ENCODE measurements at places on chromosomes 16 and 17.

GRCh38 chr16:53090591-53091411 is 36.0 kb downstream of the CHD9 start:
- no peak for DNase-seq

GRCh38 chr17:58082341-58082869 is 814 bp upstream of the DYNLL2 start:
- DNase-seq: no peak

DNA sequence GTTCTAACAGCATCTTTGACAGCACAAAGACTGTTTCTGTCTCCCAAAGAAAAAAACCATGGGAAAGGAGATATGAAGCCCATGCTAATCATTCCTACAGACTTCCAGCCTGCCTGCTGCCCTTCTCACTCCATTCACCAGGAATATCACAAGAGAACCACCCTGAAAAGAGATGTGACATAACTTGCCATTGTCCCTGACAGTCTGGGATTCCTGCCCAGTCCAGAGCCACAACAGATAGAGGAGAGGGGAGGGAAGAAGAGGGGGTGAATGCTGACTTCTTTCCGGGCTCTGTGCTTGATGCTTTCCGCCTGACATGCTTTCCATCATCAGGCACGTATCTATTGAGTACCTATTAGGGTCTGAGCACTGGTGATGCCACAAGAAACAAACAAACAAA is 31.6 kb upstream of the ASIC2 start:
- no peak for DNase-seq

DNA sequence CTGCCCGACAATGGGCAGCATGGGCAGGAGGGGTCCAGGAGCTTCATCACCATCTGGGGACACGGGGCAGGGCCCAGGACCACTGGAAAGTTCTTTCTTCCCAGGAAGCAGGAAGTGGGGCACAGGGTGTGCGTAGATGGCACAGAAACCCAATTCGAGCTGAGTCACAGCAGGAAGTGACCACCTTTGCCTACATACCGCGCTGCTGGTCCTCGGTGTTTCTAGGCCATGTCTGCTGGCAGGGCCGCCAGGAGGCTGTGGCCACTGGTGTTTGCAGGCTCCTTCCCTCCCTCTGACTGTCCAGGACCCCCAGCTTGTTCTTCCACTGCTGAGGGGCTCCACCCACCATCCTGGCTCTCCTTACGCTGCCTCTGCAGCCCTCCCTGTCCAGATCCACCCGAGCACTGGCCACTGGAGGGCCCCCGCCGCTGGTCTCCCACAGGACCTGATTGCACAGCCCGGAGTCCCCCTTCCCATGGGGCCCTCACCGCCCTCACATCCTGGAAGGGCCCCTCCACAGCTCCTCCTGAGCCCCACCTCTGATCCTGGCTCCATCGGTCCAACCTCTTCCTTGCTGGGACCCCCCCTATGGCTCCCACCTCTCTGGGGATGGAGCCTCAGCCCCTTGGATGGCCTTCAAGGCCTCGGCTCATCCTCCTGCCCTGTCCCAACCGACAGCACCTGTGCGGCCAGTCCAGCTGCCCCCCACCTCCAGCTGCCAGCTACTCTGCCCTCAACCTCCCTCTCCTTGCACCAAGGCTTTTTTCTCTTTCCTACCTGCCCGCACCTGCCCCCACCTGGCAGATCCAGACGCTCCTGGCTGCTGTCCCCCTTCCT is 14.5 kb upstream of the RASD1 start:
- DNase-seq: no peak

Data from activated CD8-positive, alpha-beta memory T cell treated with anti-CD3 and anti-CD28 coated beads for 48 hours (primary cell).